ENCODE measurements at places on chromosomes 2 and 18. TPM values are rescaled to one million over a fixed set of nuclear protein-coding genes. Genes with fewer than 3 reads are reported as not detected.

GRCh38 chr18:274313-274712 is 6.5 kb upstream of the THOC1 start:
- no peak for DNase-seq

DNA sequence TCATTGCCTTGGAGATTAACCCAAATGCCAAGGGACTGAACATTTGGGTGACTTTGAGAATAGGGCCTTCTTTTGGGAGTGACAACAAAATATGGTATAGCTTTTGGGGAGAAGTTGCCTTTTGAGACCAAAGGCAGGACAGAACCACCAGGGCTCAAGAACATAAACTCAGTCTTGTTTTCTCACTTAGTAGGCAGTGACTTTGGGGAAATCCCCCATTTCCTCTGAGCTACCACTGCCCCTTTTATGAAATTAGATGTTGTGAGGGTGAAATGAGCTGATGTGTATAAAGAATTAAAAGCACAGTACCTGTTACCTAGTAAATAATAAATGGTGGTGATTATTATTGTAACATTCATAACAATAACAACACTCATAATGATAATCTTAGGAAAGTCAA is 36.5 kb downstream of the GPD2 start:
- DNase-seq = no peak

The KCTD1 gene
- polyA plus RNA-seq = 69.1 TPM

- DNase-seq = no peak
These were observed 51.5 kb downstream of the ETAA1 start for GRCh38 chr2:67448648-67449047.

DNA sequence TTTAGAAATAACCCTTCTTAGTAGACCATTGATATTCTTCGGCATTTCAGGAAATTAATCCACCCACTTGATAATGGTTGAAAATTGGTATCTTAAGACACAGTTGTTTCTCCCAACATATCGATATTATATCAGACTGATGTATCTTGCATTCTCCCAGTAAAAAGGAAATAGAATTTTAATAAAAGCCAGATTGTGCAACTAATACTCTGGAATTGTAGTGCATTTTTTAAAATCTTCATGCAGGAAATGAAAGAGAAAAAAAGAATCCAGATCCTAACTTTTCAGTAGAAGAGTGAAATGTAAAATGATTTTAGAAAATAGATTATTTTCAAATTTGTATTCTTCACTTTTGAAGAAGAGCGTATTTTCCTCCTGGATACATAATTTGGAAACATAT is 1168.4 kb downstream of the DPP10 start:
- no peak for DNase-seq

DNA sequence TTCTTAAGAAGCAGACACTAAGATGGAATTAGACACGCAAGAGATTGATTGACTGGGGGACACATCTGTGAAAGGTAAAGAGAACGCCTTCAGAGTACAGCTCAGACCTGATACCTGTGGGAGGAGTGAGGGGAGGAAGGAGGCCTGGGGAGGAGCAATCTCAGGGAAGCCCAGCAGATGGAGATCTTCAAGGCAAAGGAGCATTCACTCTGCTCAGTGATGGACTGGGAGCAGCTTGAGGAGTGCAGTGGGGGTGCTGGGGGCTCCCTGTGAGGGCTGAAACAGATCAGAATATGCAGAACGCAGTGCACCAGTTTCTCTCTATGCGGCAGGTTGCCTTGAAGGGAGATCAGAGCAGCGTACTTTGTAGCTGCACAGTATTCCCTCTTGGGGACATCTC is 103.7 kb upstream of the ATP8B1 start:
- DNase-seq = no peak

DNA sequence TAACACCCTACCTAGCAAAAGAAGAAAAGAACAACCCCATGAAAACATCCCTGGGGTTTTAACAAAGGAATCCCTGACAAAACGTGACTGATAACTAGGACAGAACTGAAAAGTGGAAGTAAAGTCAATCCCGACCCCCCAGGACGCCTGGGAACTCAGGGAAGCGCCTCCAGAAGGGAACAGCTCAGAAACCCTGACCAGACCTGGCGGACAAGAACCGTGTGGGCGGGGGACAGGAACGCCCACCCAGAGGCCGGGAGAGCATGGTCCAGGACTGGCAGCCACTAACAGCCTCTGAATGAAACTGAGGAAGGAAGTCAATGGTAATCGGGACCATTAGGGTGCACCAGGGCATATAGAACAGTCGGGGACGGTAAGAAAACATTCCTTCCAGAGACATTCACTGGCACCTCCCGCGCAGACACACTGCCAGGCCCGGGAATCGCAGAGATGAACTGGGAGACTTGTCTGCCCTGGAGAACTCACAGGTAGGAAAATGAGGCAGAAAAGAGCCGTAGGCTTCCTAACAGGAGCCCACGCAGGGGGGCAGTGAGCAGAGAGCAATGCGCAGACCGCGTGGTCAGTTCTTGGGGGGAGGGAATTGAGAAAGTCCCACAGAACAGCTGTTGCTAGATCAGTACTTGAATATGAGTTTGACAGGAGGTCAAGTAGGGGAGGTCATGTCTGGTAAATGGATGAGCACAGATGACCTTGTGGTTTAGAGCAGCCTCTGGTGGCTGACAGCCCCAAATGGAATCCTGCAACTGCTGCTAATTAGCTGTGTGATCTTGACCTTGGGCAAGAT is 1.3 kb upstream of the TBC1D8 start:
- DNase-seq = no peak

The FEV gene
- polyA plus RNA-seq = 0.17 TPM

All from renal pelvis (tissue), 12 donors.